MG63 (cell line): ENCODE measurements at places on chromosomes 1 and 21. TPM values are rescaled to one million over a fixed set of nuclear protein-coding genes. Genes with fewer than 3 reads are reported as not detected.

Gene PPOX
- total RNA-seq: 7.9 and 40.3 TPM in 2 replicates

Gene HSD3B1
- total RNA-seq: not detected in 2 replicates

Gene EFNA1
- total RNA-seq: 0.37 and 4.1 TPM in 2 replicates

Gene PIGK
- total RNA-seq: 30.9 and 64.4 TPM in 2 replicates

Gene COL6A1
- 817 and 868 TPM in 2 replicates for total RNA-seq

Gene SARS1
- total RNA-seq: 751 and 778 TPM in 2 replicates

Gene MATN1
- not detected in 2 replicates for total RNA-seq

Gene MAP3K21
- 0.89 and 1.5 TPM in 2 replicates for total RNA-seq

Gene PCP4
- total RNA-seq: not detected in 2 replicates

Gene FOXD3
- total RNA-seq: 0.30 TPM in 1 of 2 replicates, not detected in the other

Gene HPCAL4
- not detected in 2 replicates for total RNA-seq

DNA sequence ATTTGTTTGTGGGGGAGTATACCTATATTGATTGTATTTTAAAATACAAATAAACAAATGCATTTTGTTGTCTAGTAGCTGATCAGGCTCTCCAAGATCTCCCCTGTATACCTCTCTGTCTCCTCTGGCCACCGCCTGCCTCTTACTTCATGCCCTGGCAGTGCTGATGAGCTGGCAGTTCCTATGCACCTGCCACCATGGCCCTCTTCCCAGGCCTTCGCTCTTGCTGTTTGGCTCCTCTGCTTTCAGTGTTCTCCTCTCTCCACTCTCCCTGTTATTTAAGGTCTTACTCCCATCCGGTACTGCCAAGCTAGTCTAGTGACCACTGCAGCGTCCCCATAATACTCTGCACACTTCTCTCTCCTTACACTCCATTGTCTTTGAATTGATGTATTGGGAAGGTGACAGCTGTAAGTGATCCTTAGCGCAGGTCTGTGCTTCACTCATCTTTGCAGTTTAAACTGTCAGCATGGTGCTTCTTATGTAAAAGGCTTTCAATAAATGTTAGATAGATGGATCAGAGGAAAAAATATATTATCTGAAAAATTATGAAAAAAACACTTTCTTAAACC is 88.1 kb upstream of the ATP1A1 start:
- no peak for DNase-seq

GRCh38 chr1:87329051-87329525 is 408 bp downstream of the LMO4 start:
- peak; percentile 51 for DNase-seq

- no peak for DNase-seq
Measured at GRCh38 chr1:81974883-81975555, 174.3 kb downstream of the ADGRL2 start.

GRCh38 chr1:33973799-33974545 is 110.1 kb downstream of the HMGB4 start:
- DNase-seq: no peak

GRCh38 chr21:45294509-45295291 is 7.0 kb upstream of the POFUT2 start:
- DNase-seq: peak; percentile 95

- no peak for DNase-seq
Measured at GRCh38 chr1:75625795-75626194, 14.9 kb upstream of the SLC44A5 start.

- no peak for DNase-seq
Measured at GRCh38 chr1:40842207-40842606, 20.0 kb downstream of the CITED4 start.

DNA sequence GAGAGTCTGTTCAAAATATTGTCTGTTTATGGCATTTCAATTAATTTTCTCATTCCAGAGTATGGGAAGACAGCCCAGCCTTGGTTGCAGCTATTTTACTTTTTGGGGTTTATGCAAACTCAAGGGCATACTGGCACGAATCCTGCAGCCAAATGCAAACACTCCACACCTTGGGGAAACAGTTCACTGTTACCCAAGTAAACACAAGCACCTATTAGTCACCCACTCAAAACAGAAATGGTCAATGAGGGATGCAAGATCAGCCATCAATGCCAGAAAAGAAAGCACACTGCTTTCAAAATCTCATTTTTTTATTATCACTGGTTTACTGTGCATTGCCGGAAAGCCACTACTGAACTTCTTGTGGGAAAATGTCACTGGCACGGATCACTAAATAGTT is 170.6 kb downstream of the RUNX1 start:
- no peak for DNase-seq

DNA sequence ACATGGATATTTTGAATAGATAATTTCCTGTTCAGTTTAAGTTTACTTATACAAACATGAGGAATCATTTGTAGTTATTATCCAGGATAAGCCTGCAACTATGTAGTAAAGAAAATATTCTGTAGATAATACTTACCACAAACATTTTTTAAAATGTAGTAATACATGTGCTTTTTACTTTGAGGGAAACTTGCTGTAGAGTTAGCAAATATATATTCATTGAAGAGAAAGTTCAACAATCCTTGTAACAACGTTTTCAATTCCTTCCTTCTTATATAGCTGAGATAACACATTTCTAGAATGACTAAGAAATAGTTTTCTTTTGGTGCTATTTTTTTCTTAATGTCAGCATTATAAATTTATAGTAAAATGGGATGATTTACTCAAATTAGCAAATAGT is 664.6 kb upstream of the ADAMTS5 start:
- DNase-seq: no peak

DNA sequence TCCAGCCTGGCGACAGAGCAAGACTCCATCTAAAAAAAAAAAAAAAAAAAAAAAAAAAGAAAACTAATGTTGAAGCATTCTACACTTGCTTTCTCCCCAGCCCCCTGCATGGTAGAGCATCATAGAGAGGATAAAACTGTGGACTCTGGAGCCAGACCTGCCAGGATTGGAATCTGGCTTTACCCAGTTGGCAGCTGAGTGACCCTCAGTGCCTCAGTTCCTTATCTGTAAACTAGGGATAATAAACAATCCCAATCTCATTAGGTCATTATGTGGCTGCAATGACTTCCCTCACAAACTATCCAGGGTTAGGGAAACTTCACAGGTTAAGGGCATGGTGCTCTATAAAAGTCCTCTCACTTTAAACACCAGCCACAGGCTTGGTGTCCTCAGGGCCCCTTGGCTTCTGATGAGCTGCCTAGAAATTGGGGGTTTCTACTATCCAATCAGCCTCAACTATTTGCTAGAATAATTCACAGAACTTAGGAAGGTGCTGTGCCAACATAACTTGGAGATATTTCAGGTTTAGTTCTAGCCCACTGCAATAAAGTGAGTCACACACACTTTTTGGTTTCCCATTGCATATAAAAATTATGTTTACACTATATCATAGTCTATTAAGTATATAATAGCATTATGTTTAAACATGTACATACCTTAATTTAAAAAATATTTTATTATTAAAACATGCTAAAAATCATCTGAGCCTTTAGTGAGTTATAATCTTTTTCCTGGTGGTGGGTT is 180.5 kb upstream of the B3GALT2 start:
- peak; percentile 43 for DNase-seq

- no peak for DNase-seq
Measured at GRCh38 chr1:1354271-1355247, 3.8 kb downstream of the MXRA8 start.

GRCh38 chr1:151327903-151328674 is 873 bp upstream of the PI4KB start:
- peak; percentile 43 for DNase-seq

DNA sequence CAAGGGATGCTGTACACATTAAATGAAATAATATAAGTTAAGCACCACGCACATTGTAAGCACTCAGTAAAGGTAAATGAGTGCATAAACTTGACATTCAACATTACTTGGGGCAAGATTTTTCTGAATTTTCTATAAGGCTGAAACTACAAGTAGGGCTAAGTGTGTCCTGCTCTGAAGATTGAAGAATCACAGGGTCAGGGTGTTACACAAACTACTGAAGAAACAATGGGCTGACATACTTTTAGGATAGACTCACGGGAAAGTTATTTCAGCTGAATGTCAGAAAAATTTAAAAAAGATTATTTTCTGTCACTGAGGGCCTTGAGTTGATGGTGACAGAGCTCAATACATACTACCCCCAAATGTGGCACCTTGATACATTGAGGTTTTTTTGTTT is 644.2 kb upstream of the PLXNA2 start:
- no peak for DNase-seq

- no peak for DNase-seq
Measured at GRCh38 chr1:14513111-14513510, 85.4 kb upstream of the KAZN start.

- no peak for DNase-seq
Measured at GRCh38 chr1:156060937-156061636, at the start of gene RAB25. Gene RAB25 (plus strand): TSS chr1:156061160. CDS start chr1:156061401, 241 bp downstream.

DNA sequence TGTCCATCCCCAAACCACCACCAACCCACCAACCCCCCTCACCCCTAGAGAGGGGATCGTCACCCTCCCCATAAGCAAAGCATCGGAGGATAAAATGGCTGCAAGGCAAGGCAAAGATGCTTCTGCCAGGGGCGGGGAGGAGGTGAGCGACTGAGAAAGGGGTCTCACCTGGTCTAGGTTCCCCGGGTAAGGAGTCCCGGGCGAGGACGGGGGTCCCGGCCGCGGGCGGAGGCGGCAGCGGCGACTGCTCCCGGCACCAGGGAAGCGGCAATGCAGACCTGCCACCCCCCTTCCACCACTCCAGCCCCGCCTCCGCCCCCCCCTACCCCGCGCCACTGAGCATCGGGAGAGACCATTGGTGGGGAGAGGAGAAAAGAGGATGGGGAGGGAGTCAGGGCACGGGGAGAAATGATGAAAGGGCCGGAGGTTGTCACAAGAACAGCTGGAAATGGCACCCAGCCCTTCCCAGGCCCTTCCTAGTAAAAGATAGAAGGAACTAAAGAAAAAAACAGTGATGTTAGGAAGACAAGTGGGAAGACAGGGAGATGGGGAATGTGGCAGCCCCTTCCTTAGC is at the start of gene SV2A:
Gene SV2A, minus strand, starts transcription at position 274 of the 574 bp plus-strand sequence. CDS start 4,004 bp downstream, outside the sequence.
- no peak for DNase-seq

GRCh38 chr1:223207293-223208066 is 64.4 kb upstream of the TLR5 start:
- peak; percentile 33 for DNase-seq

GRCh38 chr1:69411617-69412016 is 156.1 kb upstream of the LRRC7 start:
- no peak for DNase-seq

DNA sequence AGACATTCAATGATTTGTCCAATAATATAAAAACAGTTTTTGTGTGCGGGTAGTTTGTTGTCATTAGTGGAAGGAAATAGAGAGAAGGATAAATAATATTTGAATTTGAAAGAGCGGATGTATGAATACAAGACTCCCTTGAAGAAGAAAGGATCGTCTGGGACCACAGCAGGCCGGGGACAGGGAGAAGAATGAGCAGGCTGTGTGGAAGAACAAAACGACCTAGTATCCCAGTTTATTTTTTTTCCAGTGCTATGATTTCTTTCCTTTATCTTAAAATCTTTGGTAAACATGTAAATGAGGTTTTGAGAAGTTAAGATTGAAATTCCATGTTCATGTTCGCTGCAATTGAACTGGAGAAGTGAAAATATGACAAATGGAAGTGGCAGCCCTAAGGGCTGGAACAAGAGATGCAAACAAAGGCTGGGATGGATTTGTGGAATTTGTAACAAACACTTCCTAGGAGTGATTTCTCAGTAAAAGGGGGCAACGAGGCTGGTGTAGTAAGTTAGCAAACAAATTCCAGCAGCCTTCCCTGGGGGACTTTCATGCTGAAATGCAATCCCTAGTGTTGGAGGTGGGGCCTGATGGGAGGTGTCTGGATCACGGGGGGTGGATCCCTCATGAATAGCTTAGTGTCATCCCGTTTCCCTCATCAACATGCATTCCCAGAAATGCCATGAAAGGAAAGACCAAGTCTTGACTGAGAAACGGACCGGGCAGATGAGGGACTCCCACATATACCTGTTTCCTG is 10.2 kb upstream of the IFI16 start:
- DNase-seq: peak; percentile 70

DNA sequence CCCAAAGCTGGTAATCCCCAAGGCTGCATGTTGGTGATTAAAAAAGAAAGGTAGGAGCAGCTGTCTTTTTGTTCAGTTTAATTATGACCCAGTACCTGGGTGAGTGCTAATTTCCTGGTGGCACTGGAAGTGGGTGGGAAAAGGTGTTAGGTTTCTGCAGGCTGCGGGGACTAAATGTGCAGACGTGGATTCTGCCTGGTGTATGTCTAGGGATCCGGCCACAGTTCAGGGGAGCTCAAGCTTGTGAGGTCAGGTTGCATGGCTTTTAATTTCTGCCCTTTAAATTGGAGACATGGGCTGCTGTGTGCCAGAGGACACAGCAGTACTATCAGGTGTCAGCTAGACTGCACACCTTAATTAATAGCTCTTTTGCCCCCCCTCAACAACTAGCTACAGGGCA is 20.3 kb upstream of the TBX19 start:
- DNase-seq: no peak

DNA sequence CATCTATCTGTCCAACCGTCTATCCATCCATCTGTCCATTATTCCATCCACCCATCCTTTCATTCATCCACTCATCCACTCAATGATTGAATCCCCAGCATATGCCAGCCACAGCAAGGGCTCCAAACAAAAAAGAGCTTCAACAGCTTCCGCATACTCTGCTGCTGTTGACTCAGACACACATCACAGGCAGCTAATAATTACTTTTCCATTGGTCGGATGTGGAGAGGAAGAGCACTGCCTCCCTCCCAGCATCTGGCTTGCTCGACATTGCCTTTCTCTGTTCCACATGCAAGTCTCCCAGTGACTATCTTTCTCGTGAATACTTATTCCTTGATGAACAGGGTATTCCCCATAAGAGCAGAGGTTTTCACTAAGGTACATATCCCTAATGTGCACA is 176.5 kb downstream of the HIVEP3 start:
- peak; percentile 19 for DNase-seq

- DNase-seq: no peak
Measured at GRCh38 chr1:212873518-212873917, 15.4 kb downstream of the FLVCR1 start.

GRCh38 chr1:226629896-226630550 is 81.5 kb downstream of the STUM start:
- DNase-seq: no peak

DNA sequence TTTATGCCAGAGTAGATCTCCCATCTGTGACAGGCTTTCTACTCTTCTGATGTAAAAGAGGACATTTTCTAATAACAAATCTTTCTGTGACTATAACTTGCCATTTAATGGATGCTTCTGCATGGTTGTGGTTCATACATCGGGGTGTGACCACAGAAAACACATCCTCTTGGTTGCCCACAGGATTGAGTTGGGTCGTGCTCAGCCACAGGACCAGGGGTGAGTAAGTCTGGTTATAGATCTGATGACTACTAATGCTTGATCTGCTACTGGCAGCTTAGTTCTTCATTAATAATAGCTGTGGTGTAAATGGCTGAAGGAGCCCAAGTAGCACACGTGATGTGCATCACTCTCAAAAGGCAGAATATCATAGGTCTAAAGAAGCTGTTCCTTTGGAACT is 328.2 kb downstream of the RWDD3 start:
- DNase-seq: no peak

DNA sequence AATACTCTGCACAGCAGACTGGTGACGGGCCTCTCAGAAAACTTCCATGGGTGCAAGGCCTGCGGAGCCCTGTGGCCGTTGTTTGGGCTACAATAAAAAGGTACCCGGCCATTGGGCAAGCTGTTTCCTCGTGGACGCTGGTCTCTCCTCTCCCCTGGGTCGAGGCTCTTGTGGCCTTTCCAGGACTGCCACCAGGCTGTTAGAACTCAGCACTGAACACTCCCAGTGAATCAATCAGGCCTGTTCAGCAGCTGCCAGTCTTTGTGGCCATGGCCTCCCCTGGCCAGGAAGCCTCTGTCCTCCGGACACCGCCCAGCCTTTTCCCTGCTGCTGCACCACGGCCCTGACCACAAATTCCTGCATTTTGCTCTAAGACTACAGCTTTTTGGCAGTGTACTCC is 33.0 kb upstream of the ACTRT2 start:
- no peak for DNase-seq
